Tibial nerve (tissue), 4 donors: ENCODE measurements at places on chromosomes 5 and 9. TPM values are rescaled to one million over a fixed set of nuclear protein-coding genes. Genes with fewer than 3 reads are reported as not detected.

GRCh38 chr5:92560698-92561401, 1020.2 kb downstream of the NR2F1-AS1 start:
- DNase-seq, result no peak
- peaks cover 10% of the 10 kb centered on the region for H3K4me1 ChIP-seq

- H3K27ac ChIP-seq, result no peak overlapping the region
- no peak overlapping the region for H3K4me3 ChIP-seq
- no peak for DNase-seq
- H3K4me1 ChIP-seq, result no peaks in the 10 kb centered on the region
Observed at GRCh38 chr5:74310386-74310785, 330.1 kb downstream of the ENC1 start.

DNA sequence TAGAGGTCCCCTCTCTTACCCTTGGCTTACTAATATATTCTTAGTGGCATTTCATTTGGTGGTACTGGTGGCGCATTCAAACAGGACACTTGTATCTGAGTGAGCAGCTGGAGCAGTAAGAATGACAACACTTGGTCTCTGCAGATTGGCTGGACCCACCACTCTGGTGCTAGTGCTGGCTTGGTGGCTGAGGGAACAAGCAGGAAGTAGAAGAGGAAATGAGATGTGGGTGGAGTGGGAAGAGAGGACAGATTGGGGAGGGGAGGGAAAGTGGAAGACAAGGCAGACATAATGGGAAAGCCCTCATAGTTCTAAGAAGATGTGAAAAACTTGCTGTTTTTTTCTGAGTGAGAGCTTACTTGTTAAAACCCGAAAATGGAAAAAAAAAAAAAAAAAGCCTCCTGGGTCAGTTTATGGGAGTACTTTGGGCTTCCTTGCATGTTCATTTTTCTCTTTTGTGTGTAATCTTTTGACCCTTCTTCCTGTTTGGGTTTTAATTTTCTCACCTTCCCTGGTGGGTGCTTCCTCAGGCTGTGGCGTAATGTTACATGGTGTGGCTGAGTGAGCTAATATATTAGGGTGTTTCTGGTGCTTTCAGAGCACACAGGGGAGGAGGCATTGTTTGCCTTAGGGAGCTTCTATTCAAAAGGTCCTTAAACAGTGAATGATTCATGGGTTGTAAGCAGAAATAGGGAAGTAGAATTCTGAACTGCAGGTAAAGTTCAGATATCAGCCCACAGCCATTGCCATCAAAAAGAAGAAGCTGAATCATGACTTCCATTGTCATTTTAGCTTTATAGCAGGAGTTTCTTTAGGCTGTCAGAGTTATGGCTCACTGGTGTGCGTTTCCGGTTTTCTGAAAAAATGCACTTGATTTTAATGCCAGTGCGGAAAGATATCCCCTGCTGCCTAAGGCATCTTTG, 52.3 kb downstream of the TLE4 start:
- H3K36me3 ChIP-seq, result no peaks in the 10 kb centered on the region
- DNase-seq, result no peak
- H3K4me1 ChIP-seq, result no peaks in the 10 kb centered on the region
- H3K4me3 ChIP-seq, result no peak overlapping the region
- H3K27ac ChIP-seq, result no peak overlapping the region

DNA sequence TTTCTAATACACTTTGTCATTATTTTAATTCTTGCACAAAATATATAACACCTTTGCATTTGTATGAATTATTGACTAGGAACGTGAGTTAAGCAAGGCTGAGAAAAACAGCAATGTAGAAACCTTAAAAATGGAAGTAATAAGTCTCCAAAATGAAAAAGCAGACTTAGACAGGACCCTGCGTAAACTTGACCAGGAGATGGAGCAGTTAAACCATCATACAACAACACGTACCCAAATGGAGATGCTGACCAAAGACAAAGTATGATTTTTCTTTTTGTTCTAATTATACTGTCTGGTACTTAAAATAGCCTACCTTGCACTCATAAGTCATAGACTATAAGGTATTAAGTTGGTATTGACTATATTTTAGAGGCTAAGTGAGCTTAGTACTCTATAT, 34.4 kb downstream of the RAD50 start:
- no peaks in the 10 kb centered on the region for H3K4me1 ChIP-seq
- H3K27ac ChIP-seq, result no peak overlapping the region
- H3K4me3 ChIP-seq, result no peak overlapping the region
- no peaks in the 10 kb centered on the region for H3K27me3 ChIP-seq
- H3K36me3 ChIP-seq, result no peaks in the 10 kb centered on the region
- DNase-seq, result no peak

DNA sequence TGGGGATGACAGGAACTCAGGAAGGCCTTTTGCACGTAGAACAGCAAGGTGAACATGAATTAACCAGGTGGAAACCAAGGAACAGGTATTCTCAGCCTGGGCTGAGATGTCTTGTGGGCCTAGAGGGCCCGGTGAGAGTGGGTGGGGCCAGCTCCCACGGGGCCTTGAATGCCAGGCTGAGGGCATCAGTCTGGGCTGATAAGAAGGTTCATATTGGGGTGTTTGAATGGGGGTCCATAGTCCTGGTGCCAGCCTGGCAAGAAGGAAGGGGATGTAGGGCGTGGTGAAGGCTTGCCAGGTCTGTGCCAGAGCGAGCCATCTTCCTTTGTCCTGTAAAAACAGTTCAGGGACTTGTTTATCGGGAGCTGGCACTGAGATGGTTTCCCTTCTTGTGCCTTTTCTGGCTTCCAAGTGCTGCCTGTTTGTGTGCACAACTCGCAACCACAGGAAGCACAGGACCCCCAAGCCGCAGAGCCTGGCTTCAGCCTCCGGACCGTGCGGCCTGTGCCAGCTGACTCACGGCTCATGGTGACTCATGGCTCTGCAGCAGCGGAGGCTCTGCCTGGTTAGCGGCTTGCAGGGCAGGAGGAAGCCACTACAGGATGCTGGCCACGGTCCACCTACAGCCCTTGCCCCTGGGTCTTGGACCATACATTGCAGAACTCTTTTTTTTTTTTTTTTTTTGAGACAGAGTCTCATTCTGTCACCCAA, 2.4 kb downstream of the CARD19 start:
- peak; percentile 65 for DNase-seq
- no peaks in the 10 kb centered on the region for H3K36me3 ChIP-seq
- no peaks in the 10 kb centered on the region for H3K27me3 ChIP-seq
- no peak overlapping the region for H3K4me3 ChIP-seq
- peaks cover 58% of the 10 kb centered on the region for H3K4me1 ChIP-seq
- peak overlapping the region; percentile 71 for H3K27ac ChIP-seq

- DNase-seq, result no peak
- H3K27ac ChIP-seq, result no peak overlapping the region
- H3K27me3 ChIP-seq, result no peaks in the 10 kb centered on the region
- H3K36me3 ChIP-seq, result no peaks in the 10 kb centered on the region
- H3K4me1 ChIP-seq, result no peaks in the 10 kb centered on the region
Observed at GRCh38 chr5:179190851-179191505, 130.8 kb downstream of the ZNF354C start.

DNA sequence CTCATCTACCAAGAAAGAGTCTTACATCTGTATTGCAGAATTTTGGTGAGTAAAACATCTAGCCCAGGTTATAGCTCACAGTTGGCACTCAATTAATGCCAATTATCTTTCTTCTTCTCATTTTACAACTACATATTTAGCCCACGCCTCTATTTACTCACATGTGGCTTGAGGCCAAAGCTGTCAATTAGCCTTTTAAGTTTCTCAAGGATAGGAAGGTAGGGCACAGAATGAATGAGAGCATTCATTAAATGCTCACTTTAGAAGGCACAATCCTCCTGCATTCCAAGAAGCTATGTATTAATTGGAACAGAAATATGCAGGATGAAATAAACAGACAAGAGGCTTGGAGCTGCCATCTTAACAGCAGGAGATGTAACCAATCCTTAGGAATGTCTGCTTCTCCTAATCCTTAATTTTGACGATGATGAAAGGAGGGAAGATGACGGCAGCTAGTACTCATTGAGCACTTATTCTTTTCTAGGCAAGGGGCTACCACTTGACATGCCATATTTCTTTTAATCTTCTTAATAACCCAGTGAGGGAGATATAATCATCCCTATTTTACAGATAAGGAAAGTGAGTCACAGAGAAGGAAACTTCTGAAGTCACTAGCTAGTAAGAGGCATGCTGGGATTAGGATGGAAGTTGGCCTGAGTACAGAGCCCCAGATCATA, 30.8 kb upstream of the PANK3 start:
- no peaks in the 10 kb centered on the region for H3K4me1 ChIP-seq
- no peaks in the 10 kb centered on the region for H3K36me3 ChIP-seq
- no peaks in the 10 kb centered on the region for H3K27me3 ChIP-seq
- no peak overlapping the region for H3K27ac ChIP-seq
- DNase-seq, result no peak

- no peaks in the 10 kb centered on the region for H3K27me3 ChIP-seq
- H3K27ac ChIP-seq, result no peak overlapping the region
- no peak overlapping the region for H3K4me3 ChIP-seq
- H3K4me1 ChIP-seq, result no peaks in the 10 kb centered on the region
Observed at GRCh38 chr5:25851301-25851700, 1187.1 kb downstream of the CDH9 start.

DNA sequence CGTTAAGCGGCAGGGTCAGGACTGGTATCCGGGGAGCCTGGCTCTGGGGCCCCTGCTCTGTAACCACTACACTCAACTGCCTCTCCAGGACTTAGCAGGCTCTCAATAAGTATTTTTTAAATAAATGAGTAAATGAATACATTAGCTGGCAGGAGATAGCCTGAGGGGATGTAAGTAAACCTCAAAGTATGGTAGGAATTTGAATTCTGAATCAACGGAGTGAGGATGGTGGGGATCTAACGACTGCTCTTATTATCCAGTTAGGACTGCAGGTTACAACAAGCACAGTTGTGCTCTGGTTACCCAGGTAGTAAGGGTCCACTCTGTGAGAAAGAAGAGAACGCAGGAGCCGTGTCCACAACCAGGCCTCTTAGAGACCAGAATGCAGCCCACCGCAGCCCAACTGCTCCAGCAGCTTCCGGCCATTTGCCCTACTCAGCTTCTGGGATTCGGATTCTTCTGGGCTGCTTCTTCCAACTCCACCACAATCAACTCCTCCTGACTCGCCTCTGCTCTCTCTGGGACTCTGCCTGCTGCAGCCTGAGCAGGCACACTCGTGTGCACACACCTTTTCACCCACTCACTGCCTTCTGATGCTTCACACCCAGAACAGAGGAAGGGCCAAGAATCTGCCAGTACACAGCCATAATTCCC, 52.6 kb downstream of the MED27 start:
- H3K36me3 ChIP-seq, result no peaks in the 10 kb centered on the region
- H3K27me3 ChIP-seq, result no peaks in the 10 kb centered on the region
- no peak overlapping the region for H3K27ac ChIP-seq

GRCh38 chr5:13325765-13326164, 618.7 kb downstream of the DNAH5 start:
- no peaks in the 10 kb centered on the region for H3K4me1 ChIP-seq
- no peaks in the 10 kb centered on the region for H3K36me3 ChIP-seq
- no peak overlapping the region for H3K27ac ChIP-seq
- H3K27me3 ChIP-seq, result no peaks in the 10 kb centered on the region
- no peak for DNase-seq

GRCh38 chr5:130532786-130533185, 628.5 kb downstream of the CHSY3 start:
- no peak for DNase-seq
- no peak overlapping the region for H3K4me3 ChIP-seq
- no peaks in the 10 kb centered on the region for H3K4me1 ChIP-seq
- H3K27me3 ChIP-seq, result no peaks in the 10 kb centered on the region

GRCh38 chr5:41122459-41122858, 51.3 kb upstream of the MROH2B start:
- no peak overlapping the region for H3K27ac ChIP-seq
- no peak overlapping the region for H3K4me3 ChIP-seq
- H3K27me3 ChIP-seq, result no peaks in the 10 kb centered on the region
- no peaks in the 10 kb centered on the region for H3K4me1 ChIP-seq
- H3K36me3 ChIP-seq, result no peaks in the 10 kb centered on the region
- no peak for DNase-seq

NXNL2 gene
- total RNA-seq, result 1.8 TPM

MSMP gene
- not detected for total RNA-seq

GALT gene
- 60.1 TPM for total RNA-seq

TMEM232 gene
- 14.4 TPM for total RNA-seq

HAND1 gene
- not detected for total RNA-seq
